ENCODE measurements at places on chromosomes 7 and 10. TPM values are rescaled to one million over a fixed set of nuclear protein-coding genes. Genes with fewer than 3 reads are reported as not detected.

- no peak for DNase-seq
These were observed 247.5 kb downstream of the THSD7A start for GRCh38 chr7:11584406-11585031.

DNA sequence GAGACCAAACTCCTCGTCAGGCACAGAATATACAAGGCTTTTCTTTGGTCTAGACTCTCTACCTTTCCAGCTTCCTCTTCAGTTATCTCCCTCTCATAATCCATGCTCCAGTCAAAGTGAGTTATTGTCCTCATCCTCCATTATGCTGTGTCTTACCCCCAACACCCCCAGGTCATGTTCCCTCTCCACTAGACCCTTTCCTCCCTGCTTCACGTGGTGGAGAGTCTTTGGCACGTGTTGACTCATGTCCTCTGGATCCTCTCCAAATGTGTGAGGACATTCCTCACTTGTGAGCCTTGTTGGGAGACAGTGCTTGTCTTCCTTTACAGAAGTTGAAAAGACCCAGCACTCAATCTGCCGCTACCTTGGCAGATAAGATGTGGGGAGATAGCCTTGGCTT lies 36.0 kb upstream of the DLD start:
- DNase-seq, result no peak

DNA sequence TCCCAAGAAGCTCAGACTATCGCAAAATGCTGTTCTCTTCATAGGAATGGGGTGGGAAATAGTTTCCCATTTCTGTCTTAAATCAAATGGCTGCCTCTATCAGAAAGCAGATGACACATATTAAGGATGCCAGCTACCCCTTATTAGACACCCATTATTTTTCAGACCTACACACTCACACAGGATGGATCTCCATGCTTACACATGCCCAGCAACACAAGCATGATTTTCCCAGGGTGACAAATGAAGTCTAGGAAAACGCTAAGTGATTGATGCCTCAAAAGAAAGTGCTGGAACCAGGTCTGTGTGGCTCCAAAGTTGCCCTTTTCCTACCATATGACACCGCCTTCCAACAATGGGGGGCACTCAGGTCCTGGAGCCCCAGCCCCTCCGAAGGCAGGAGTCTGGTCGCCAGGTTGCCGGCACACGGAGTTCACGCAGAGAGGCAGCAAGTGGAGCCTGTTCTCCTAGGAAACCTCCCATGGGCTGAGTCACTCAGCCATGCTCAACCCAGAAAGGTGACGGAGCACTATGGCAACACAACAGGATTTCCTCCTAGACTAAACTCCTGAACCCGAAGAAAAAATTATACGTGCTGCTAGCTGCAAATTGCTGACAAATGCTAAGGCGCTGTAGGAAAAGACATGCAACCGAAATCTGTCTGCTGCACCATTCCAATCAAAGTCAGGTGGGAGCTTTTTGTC lies 19.8 kb downstream of the VOPP1 start:
- DNase-seq, result peak; percentile 24

DNA sequence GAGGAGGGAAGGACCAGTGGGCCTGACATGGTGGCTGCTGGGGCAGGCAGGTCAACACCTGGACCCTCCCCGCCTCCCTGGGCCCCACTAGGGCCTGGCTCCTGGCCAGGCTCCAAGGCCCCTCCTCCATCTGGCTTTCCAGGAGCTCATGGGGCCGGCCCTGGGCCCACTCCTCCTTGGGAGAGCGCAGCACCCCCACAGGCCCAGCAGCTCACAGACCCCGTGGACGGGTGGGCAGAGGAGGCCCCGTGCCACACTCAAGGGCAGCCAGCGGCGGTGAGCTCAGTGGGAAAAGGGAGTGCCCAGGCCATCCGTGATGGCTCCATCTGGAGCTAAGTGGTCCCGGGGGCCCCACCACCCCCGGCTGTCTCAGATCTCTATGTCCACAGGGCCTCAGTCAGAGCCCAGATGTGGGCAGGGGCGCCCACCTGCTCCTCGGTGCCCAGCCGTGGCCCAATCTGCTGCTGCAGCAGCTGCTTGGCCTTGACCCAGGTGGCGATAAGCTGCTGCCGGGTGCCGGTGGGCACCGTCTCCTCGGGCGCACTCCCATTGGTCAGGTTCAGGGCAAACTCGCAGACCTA lies 32.8 kb downstream of the CFAP46 start:
- DNase-seq, result no peak

DNA sequence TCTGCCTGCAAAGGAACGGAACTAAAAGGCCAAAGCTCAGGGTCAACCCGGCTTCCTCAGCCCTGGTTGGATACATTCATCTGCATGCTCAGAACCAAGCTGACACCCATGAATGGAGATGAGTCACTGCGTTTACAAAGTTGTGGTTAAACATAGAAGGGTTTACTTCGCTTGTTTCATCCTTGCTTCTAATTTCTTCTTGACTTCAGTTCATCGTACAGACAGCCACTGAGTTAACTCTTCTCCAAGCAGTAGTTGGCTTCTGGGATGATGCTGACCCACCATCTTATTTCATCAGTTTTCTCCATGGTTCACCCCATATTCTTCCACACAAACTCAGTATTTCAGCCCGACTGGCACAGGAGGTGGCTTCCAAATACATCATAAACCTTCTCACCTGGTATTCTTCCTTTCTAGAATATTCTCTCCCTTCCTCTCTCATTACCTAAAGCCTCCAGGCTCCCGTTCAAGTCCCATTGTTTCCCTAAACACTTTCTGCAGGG lies 166.3 kb upstream of the RNF32 start:
- DNase-seq, result no peak

- DNase-seq, result no peak
These were observed 132.6 kb downstream of the SMURF1 start for GRCh38 chr7:99011341-99011705.

DNA sequence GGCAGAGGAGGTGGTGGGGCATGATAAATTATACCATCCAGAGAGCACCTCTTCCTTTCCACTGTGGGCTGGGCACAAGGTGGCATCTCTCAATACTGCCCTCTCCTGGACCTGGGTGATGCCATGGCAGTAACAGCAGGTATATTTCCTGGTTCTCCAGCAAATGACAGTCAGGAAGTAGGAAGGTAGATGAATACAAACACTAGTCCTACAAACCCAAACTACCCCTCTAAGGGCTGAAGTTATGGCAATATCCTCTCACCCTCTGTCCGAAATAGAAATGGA lies 1004.9 kb downstream of the KCNMA1 start:
- no peak for DNase-seq

GRCh38 chr7:151844071-151844824 lies 32.7 kb downstream of the PRKAG2 start:
- no peak for DNase-seq

DNA sequence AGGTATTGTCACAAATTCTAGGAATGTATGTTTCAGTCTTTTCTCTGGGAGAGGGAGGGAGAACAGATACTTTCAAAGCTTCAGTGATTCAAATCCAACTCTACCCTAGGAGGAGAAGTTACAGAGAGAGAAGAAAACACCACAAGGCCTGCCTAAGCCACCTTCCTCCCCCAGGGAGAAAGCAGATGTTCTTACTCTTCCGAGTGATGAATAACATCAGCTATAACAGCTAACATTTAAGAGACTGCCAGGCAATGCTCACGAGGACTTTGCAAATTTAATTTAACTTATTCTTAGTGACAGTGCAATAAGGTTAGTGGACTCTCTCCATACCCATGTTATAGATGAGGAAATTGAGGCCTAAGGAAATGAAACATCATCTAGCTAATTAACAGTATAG lies 36.8 kb downstream of the TAS2R41 start:
- DNase-seq, result no peak

GRCh38 chr10:98659951-98660350 lies 213.2 kb upstream of the HPS1 start:
- no peak for DNase-seq

The SGMS1 gene
- polyA plus RNA-seq, result 55.5 TPM

The CALML5 gene
- not detected for polyA plus RNA-seq

The MSMB gene
- polyA plus RNA-seq, result not detected

The CPA2 gene
- 0.44 TPM for polyA plus RNA-seq

The PRKRIP1 gene
- polyA plus RNA-seq, result 43.5 TPM

The CALML3 gene
- polyA plus RNA-seq, result 0.49 TPM
